ENCODE measurements at places on chromosomes 2 and 18. TPM values are rescaled to one million over a fixed set of nuclear protein-coding genes. Genes with fewer than 3 reads are reported as not detected.

- DNase-seq: no peak
These were observed 40.2 kb downstream of the GALNT14 start for GRCh38 chr2:31097962-31098613.

DNA sequence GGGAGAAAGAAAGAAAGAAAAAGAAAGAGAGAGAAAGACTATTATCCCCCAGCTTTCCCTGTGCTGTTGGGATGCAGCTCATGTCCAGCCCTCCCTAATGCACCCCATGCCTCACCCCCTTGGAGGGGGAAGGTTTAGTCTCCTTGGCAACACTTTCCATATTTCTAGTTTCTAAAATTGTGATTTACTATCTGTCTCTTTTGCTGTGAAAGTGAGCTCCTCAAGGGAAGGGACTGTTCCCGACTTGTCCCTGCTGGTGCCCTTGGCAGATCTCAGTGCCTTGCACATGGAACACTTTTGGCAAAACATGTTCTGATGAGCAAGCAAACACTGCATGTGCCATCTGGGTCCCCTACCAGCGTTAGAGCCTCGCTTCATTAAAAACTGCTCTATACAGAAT is 11.7 kb upstream of the NAPG start:
- DNase-seq: no peak

GRCh38 chr2:219270055-219270372 is 9.2 kb upstream of the DNAJB2 start:
- no peak for DNase-seq

DNA sequence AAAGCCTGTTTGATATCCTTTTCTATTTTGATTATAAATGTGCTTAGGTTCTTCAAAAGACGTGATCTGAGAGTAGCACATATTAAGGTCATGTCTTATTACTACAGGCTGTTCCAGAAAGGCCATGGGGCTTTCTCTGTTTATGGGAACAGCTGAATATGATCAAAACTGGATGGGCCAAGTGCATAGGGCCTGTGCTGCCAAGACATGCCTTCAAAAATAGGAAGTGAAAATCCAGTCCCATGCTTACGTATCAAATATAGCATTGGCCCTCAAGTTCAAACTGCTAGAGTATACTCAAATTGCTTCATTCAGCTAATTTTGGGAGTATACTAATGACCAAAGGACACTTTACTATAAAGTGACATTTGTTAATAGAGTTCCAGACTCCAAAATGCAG is 24.1 kb downstream of the SLC25A52 start:
- DNase-seq: no peak

GRCh38 chr2:101112772-101113157 is 38.4 kb downstream of the TBC1D8 start:
- DNase-seq: no peak

The SSB gene
- polyA plus RNA-seq: 215 TPM

The RAB6C gene
- 1.3 TPM for polyA plus RNA-seq

The ALPI gene
- not detected for polyA plus RNA-seq

GRCh38 chr18:24138409-24138788 is 463 bp upstream of the CABYR start:
- no peak for DNase-seq

DNA sequence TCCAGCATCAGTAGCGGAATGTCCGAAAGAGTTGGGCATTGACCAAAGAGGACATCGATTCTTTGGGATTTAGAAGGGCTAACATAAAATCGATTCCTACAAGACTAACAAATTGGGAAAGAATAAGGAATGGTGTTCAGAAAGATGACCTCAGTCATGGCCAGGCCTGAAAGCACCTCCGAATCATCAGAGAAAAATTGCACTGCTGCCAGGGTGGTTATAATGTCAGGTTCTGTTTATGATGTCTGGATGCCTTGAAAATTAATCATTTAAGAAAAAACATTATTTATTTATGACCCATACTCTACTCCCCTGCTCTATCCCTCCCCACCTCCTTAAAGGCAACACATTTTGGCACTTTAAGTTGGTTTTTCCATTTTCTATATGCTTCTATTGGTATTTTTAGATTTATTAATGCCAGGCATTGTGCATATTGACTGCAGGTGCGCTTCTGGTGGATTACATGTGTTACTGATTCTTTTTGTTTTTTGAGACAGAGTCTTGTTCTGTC is 104.7 kb downstream of the MYCN start:
- no peak for DNase-seq

The PLA2R1 gene
- 65.5 TPM for polyA plus RNA-seq

DNA sequence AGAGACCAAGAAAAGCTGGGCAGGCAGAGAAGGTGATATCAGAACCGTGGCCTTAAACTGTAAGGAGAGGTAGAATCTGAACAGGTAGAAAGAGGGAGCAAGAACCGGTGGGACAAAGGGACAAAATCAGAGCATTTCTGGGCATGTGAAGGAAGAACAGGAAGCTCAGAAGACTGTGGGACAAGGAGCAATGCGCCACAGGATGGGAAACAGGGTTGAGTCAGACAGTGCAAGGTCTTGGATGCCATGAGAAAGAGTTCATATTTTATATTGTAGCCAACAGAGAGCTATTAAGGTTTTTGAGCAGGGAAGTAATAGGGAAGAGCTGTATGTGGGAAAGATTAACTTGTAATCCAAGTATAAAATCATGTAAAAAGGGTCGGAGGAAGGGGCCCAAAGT is 106.4 kb upstream of the UGP2 start:
- no peak for DNase-seq

DNA sequence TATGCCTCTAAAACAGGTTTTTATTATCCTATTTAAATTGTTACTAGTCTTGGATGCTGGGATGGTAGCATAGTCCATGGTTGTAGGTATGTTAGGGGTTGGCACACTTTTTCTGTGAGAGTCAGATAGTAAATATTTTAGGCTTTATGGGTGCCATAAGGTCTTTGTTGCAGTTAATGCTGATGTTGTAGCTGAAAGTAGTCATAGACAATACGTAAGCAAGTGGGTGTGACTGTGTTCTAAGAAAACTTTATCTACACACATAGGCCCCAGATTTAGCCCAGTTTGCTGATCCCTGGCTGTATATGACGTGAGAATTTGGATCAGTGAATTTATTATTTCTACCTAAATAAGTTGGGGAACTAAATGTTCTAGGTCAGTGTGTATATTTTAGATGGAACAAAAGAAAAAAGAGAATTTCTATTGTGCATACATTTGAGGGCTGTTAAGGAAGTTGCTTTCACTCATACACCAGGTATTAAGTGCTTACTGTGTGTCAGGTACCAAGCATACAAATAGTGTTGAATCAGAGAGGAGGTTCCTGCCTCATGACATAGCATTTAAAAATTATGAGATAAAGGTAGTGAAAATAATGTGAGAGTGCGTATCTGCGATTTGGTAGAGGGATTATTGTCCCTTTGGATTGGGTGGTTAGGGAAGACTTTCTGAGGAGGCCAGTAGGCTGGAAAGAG is 39.4 kb downstream of the AGFG1 start:
- DNase-seq: no peak

- no peak for DNase-seq
These were observed 22.7 kb downstream of the MTHFD2 start for GRCh38 chr2:74221091-74221490.

GRCh38 chr18:75142677-75143076 is 66.3 kb downstream of the PTGR3 start:
- DNase-seq: no peak

GRCh38 chr2:188969236-188969635 is 4.9 kb upstream of the COL3A1 start:
- DNase-seq: no peak

DNA sequence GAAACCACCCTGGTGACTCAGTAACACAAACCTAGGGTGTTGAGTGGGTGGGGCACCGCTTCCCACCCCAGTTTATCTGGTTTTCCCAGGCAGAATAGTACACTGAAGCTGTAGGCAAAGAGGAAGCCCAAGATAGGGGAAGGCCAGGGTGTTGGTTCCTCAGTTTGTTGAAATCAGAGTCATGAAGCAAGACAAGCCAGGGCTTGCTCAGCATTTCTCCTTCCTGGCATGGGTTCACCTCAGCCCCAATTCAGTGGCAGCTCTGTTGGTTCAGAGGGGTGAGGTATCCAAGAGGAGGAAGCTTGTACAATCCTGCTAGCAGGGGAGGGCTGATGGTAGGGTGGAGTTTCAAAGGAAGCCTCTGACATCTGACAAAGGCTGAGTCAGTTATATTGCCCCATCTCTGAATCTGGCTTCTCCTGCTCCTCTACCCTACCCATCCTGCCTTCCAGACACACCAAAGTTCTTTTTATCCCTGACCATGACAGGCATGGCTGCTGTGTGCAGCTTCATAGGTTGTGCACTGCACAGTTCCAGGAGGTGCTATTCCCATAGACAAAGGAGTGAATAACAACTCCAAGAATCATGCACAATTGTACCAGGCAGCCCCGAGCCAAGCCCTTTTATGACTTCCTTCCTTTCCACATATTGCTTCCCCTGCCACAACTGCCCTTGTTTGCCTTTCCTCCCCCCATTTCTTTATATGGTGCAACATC is 24.9 kb upstream of the RAB10 start:
- no peak for DNase-seq

The SIX3 gene
- polyA plus RNA-seq: not detected

DNA sequence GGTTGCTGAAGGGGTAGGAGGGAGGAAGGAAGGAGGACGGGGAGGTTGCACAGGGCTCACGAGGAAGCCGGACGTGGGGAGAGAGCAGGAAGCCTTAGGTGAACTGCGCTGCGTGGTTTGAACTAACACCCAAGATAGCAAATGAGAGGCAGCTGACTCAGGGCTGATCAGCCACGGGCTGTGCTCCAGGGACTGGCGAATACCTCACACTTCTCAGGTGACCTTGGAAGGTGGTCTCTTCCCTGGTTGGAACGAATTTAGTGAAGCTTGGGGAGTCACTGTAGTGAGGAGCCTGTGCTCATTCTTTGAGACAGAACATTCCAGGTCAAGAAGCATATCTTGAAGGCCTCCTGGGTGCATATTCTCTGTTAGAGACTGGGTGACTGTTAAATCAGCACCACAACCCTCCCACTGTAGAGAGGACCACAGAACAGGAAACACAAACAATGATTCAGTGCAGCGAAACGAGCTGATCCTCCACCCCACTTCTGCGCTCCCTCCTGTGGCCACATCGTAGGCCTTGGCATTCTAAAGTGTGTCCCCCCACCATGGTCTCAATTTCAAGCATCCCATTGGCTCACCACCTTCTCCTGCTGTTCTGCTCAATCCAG is 33.8 kb downstream of the TOGARAM2 start:
- DNase-seq: no peak
